ENCODE measurements at places on chromosomes 11 and 22.

- no peak for DNase-seq
Observed at GRCh38 chr22:30078320-30079311, 1.6 kb upstream of the HORMAD2 start.

- no peak for DNase-seq
Observed at GRCh38 chr11:6531267-6531752, 34.2 kb downstream of the DNHD1 start.

- DNase-seq = no peak
Observed at GRCh38 chr11:96246718-96247552, 96.1 kb downstream of the MAML2 start.

DNA sequence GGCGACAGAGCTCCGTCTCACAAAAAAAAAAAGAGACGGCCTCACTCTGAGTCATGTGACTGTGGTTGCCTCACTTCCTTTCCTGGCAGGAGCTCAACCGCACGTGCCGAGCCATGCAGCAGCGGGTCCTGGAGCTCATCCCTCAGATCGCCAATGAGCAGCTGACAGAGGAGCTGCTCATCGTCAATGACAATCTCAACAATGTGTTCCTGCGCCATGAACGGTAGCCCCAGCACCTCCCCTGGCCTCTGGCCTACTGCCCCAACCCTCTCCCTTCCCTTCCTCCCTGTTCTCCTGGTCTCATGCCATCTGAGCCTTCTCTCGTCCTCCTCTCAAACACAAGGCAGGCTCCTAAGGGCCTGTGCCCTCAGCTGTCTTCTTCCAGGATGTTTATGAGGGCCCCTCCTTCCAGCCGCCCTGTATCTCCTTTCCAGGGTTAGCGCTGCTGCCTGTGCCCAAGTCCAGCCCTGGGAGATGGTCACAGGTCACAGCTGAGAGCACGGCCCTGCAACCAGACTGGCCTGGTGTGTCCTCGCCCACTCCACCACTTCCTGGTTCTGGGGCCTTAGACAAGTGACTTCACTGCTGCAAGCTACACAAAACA lies 30.7 kb downstream of the TOM1 start:
- DNase-seq = peak; percentile 39

- DNase-seq = no peak
Observed at GRCh38 chr11:83557653-83558052, 271.5 kb upstream of the CCDC90B start.

DNA sequence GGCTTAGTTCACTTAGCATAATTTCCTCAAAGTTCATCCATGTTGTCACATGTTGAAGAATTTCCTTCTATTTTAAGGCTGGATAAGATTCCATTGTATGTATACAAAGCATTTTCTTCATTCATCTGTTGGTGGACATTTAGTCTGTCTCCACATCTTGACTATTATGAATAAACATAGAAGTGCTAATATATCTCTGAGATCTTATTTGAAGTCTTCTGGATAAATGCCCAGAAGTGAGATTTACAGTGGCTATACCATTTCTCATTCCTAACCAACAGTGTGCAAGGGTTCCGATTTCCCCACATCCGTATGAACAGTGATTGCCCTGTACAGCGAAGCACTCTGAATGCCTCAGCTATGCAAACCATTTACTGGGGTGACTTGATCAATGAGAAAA lies 6.6 kb upstream of the ZFTA start:
- no peak for DNase-seq

DNA sequence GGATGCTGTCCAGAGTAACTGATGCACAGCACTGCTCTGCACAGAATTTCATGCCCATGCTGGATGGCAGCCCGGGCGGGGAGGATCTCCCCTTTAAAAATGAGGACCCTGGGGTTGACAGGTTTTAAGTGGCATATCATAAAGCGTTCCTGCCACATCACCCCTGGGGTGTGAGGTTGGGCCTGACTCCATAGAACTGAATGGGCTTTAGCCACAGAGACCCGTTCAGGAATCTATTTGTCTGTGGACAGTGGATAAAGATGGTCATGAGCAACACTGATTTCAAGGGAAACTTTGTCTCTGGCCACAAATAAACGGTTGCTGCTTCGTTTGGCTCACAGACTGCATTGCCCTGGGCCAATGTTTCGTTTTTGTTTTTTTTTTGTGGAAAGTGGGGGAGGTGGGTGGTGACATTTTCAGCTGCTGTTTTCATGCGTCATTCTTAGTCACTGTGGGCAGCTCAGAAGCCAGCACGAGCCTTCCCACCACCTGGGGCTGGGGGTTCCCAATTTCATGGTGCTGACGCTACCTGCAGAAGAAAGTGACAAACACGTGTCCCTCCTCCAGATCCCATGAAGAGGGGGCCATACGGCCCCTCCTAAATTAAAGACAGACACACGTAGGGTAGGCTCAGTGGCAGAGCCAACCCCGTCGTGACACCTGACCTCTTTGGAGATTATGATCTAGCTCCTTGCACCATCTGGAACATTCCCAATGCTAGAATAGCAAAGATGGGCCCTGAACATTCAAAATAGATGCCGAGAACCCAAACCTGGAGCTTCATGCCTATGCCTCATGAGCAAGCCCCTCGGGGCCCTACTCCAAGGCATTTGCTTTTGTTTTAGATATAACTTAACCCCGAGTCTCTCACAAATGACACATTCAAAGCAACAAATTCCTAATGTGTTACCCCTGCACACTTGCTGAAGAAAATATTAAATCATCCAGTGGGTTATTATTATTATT lies 54.8 kb upstream of the PHF21B start:
- no peak for DNase-seq

GRCh38 chr11:74325649-74326645 lies 14.5 kb upstream of the P4HA3 start:
- no peak for DNase-seq

- DNase-seq = no peak
Observed at GRCh38 chr22:37607935-37608476, 628 bp upstream of the GGA1 start.

All from activated T-helper 1 cell treated with Interleukin-2 at 50 U/mL for 16 hours (primary cell).